SK-N-SH treated with all-trans-retinoic acid at 6 μM for 48 hours (cell line): ENCODE measurements at places on chromosomes 5 and 9.
A peak's percentile ranks its signal among the peaks of the same experiment; 100 is the strongest.

GRCh38 chr5:59104400-59105127 lies 521.7 kb downstream of the RAB3C start:
- ATAC-seq: peak; percentile 61

DNA sequence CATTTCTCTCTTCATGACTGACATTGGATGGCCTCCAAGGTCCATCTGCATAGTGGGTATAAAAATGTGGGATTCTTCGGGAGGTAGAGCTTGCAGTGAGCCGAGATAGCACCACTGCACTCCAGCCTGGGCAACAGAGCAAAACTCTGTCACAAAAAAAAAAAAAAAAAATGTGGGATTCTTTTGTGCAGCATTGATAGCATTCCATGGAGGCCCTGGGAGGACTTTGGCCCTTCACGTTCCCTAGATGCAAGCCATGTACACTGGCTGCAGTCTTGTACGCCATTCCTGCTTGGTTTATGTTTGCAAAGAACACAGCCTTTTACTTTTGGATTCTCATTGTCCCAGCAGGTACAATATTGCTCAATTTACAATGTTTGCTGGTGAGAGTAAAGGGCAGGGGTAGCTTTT lies 157.8 kb downstream of the SLCO4C1 start:
- no peak for ATAC-seq

DNA sequence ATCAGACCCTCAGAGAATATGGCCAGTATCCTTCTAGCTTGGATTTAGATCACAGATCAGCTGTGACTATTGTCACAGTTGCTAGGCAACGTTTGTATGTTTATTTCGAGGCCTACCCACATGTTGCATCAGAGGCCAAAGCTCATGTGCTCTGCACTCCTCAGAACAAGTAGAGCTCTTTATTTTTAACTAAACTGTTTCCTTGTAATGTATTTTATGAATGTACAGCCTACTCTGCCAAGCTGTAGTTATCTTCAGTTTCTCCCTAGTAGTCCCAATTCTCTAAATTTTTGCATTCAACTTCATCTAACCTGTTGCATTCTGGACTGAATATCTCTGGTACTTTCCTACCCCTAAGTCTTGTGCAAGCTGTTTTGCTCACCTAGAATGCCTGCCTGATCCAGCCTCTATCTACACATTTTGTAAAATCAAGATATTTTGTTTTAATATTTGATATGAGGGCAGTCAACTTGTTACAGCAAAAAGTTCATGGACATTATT lies 52.8 kb downstream of the CAST start:
- ATAC-seq: peak; percentile 49

- no peak for ATAC-seq
Observed at GRCh38 chr5:756865-757345, 27.6 kb downstream of the ZDHHC11B start.

GRCh38 chr5:10679336-10679988 lies 81.6 kb downstream of the DAP start:
- no peak for ATAC-seq

DNA sequence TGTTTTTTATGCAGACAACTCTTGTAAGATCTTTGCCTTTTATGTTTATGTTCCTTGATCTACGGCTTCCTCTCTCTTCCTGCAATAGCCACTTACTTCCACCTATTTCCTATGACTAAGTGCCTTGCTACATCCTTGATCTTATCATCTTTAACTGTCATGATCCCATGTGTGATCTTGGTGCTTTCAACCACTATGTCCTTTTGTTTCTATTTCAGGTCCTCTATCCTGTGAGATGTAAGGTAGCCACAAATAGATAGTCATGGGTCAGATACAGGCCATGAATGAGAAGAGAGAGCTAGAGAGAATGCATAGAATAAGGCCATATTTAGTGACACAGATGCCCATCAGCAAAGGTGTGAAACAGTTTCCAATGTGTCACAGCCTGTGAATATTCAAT lies 243.6 kb upstream of the HAPLN1 start:
- ATAC-seq: peak; percentile 65

- ATAC-seq: peak; percentile 76
Observed at GRCh38 chr9:27499451-27499850, 24.6 kb upstream of the IFNK start.

DNA sequence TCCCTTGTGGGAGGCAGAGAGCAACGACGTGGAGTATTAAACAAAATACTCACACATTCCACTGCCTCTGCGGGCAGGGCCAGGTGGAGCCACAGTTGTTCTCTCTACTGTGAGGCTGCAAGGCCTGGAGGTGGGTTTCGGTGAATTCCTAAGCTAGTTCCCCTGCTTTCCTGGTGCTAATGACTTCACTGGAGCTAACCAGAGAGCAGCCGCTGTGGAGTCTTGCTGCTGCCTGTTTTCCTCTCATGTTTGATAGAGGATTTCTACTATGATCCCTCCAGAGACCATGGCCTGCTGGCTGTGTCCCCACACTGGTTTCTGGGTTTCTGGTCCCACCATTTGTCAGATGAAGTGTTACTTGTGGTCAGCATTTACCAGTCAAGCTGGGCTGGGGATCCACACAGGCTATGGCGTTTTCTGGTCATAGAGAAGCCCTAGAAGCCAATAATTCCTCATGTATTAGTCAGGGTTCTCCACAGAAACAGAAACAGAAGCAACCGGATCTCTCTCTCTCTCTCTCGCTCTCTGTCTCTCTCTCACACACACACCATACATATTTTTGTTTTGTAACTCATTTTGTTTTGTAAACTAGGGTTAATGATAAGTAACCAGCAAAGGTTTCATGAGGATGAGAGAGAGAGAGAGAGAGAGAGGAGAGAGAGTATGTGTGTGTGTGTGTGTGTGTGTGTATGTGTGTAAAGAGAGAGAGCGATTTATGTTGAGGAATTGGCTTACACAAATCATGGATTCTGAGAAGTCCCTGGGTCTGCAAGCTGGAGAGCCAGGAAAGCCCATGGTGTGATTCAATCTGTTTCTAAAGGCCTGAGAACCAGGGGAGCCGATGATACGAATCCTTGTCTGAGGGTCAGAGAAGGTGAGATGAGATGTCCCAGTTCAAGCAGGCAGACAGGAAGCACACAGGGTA lies 403.0 kb downstream of the GADD45G start:
- no peak for ATAC-seq

GRCh38 chr5:16034319-16035001 lies 145.1 kb downstream of the MARCHF11 start:
- no peak for ATAC-seq

- peak; percentile 70 for ATAC-seq
Observed at GRCh38 chr5:66174338-66174737, 30.2 kb downstream of the SREK1 start.

DNA sequence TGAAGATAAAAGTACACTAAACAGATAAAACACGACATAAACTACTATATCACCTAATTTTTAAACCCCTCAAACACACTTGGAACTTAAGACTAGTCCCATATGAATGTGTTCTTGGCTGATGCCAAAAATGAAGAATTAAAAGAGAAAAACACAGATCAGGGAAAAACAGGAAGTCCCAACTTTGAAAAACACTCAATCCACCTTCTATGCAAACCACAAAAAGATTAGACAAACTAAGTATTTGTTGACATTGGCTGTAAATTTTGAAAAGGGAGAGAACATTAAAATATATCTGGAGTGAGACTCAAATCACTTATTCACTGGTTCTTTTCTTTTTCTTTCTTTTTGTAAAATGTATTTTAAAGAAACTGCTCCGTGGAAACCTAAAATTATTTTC lies 81.4 kb downstream of the ANKH start:
- ATAC-seq: no peak

DNA sequence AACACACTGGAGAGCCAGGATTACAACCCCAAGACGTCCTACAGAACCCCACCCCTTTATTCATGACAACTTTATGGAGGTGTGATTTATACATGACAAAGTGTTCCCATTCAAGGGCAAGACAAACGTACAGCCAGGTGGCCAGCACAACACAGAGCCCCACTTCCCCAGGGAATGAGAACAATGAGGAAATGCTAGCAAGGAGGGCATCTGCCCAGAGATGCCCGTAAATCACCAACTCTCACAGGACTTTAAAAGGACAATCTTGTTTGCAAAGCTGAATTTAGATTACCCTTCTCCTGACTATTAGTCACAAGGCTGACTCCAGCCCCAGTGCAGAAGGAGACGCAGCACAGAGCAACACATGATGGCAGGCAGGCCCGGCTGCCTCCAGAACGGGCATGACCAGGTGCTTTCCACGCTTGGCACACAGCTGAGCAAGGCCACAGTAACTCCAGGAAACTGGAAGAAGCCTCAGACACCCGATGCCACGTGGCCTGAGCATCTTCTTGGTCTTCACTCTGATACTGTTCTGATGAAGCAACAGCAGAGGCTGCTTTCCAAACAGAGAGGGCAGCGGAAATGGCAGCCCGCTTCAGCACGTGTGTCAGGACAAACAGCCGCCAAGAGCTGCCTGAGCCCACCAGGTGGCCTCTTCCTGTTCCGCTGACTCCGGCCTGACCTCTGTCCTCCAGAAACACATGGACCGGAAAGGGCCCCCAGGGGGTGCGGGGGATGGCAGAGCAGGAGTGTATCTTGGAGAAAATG lies 51.4 kb downstream of the ROR2 start:
- peak; percentile 6; the same call in 1 of the 3 replicates for ATAC-seq

- ATAC-seq: no peak
Observed at GRCh38 chr9:108698231-108698630, 157.6 kb downstream of the ACTL7B start.

- no peak for ATAC-seq
Observed at GRCh38 chr9:129879991-129880653, 44.9 kb downstream of the USP20 start.

- no peak for ATAC-seq
Observed at GRCh38 chr5:43485406-43485805, 1.7 kb upstream of the TMEM267 start.

GRCh38 chr5:164581889-164582288 lies 1076.5 kb downstream of the MAT2B start:
- no peak for ATAC-seq

DNA sequence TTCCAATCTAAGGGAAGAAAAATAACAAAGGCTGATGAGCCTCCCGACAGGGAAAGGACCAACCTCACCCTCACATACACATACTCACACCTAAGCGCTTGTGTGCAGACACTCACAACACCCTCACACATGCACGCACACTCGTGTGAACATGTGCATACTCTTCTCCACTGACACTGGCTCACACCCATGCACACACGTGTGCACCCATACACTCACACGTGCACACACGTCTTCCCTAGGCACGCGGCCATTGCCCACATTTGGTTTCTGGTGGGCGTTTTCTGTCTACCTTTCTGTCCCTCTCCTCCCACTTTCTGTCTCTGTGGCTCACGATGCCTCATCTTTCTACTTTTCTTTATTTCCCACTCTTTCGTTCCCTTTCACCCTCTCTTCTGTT lies 169.7 kb upstream of the MVB12B start:
- ATAC-seq: no peak

GRCh38 chr5:61995486-61995885 lies 310.5 kb upstream of the KIF2A start:
- no peak; the same call in 2 of the 3 replicates for ATAC-seq

DNA sequence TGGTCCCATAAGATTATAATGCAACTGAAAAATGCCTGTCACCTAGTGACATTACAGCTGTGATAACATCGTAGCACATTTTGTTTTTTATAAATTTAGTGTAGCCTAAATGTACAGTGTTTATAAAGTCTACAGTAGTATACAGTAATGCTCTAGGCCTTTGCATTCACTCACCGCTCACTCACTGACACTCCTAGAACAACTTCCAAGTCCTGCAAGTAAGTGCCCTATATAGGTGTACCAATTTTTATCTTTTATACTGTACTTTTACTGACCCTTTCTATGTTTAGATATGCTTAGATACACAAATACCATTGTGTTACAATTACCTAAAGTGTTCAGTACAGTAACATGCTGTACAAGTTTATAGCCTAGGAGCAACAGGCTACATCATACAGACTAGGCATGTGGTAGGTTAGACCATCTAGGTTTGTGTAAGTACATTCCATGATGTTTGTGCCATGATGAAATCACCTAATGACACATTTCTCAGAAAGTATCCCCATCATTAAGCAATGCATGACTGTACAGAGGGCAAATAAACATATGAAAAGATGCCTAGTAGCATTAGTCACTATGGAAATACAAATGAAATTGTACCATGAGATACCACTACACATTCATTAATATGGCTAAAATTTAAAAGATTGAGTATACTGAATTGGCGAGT lies 127.6 kb downstream of the TRPM6 start:
- ATAC-seq: no peak

- no peak for ATAC-seq
Observed at GRCh38 chr9:99350461-99350860, 128.4 kb downstream of the SEC61B start.

DNA sequence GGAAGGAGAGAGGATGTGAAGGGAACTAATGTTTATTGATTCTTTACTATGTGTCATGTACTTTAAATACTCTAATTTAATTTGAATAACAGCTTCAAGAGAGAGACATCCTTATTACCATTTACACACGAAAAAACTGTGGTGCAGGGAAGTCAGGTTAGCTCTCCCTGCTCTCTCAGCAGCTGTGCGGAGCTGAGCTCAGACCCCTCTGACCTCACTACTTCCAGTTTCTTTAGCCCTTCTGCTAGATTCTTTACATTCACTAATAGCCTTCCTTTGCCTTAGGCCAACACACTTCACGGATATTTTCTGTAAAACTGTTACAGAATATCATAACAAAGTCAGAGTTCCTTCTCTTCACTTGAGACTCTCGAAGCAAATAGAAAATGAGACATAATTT lies 131.3 kb upstream of the ARRDC3 start:
- no peak for ATAC-seq

DNA sequence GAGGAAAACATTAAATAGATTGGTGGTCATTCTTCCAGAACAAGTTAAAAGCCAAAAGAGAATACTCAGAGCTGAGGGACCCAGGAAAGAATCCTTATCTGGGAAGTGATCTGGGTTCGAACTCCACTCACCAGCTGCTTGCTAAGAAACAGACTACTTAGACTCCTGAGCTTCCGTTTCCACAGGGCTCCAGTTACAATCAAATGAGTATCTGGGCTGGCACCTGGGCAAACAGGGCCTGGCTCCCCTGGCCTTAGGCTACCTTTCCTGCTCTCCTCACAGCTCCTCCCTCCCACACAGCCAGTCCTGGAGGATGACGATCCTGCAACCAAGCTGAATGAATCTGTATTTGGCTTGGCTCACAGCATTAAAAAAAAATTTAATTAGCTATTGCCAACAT lies 2.5 kb downstream of the MAPK9 start:
- no peak for ATAC-seq

GRCh38 chr5:141608557-141608956 lies 10.2 kb downstream of the DIAPH1 start:
- no peak for ATAC-seq

GRCh38 chr9:35763803-35764202 lies 9.7 kb upstream of the MSMP start:
- no peak for ATAC-seq

DNA sequence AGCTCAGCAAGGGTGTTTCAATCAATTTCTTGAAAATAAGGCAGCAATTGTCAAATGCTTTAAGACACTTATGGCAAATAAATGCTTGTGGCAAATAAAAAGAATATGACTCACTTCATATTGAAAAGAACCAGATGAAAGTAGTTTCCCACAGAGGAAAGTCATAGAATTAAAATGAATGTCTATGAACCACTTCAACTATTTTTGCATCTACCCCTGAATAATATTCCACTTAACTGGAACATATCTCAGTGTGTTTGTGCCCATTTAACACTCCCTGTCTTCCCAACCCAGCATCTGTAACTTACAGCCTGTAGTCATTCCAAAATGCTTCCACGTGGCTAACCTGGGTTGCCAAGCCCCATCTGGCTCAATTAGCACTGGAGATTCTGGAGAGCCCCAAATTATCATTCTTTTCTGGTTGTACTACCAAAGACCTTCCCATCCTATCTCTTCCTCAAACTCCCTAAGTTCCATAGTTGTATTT lies 84.7 kb downstream of the FEM1C start:
- ATAC-seq: peak; percentile 75

GRCh38 chr5:90111364-90112032 lies 298.1 kb downstream of the CETN3 start:
- no peak for ATAC-seq
